Mammary epithelial cell (primary cell): ENCODE measurements at places on chromosomes 2 and 18. TPM values are rescaled to one million over a fixed set of nuclear protein-coding genes. Genes with fewer than 3 reads are reported as not detected.

GRCh38 chr2:187842978-187843847 is 289.0 kb upstream of the TFPI start:
- peak; percentile 35 for DNase-seq

- DNase-seq = no peak
These were observed 180.4 kb downstream of the MCFD2 start for GRCh38 chr2:46735108-46735691.

DNA sequence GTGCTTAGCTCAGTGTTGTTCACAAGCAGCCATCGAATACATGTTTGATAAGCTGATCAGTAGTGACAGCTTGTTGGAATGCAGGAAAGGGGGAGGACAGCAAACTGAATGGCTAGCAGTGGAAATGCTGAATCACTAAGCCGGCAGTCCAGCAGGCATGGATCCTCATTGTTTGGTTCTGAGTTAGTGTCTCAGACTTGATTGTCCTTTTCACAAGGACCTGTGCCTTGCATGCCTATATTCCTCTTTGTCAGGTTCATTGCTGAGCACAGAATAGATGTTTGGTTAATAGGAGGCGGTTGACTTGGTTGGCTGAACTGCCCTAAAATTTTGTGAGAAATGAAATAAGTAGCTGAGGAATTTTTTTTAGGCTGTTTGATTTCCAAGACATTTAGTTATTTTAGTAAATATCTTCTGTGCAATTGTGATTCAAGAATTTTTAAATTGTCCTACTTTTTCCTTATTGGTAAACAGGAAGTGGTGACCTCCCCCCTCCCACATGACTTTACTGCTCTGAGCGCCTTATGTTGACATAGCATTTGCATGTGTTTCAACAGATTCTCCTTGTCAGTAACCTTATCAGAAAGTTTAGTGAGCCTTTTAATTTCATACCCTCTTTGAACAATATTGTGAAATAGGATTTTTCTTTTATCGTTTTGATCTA is 21.4 kb upstream of the STON1 start:
- no peak for DNase-seq

The CIB4 gene
- total RNA-seq = not detected

- DNase-seq = no peak
These were observed 695.1 kb downstream of the PLCL1 start for GRCh38 chr2:198499539-198499938.

GRCh38 chr18:49569724-49570123 is 7.9 kb downstream of the LIPG start:
- DNase-seq = peak; percentile 46

GRCh38 chr2:58010599-58010998 is 36.0 kb upstream of the VRK2 start:
- no peak for DNase-seq

The CAVIN2 gene
- 3.2 and 9.4 TPM in 2 replicates for total RNA-seq

- DNase-seq = no peak
These were observed 44.7 kb downstream of the WIPF1 start for GRCh38 chr2:174552880-174553279.

DNA sequence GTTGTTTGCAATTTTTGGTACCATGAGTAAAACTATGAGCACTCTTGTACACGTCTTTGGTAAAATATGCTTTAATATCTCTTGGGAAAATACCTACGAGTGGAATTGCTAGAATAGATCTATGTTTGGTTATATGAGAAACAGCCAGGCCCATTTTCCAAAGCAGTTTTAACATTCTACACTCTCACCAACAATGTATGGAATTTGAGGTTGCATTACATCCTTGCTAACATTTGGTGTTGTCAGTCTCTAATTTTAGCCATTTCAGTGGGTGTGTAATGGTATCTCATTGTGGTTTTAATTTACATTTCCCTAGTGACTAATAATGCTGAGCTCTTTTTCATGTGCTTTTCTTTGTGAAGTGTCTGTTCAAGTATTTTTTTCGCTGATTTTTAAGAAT is 118.9 kb upstream of the TCF4 start:
- DNase-seq = peak; percentile 69

DNA sequence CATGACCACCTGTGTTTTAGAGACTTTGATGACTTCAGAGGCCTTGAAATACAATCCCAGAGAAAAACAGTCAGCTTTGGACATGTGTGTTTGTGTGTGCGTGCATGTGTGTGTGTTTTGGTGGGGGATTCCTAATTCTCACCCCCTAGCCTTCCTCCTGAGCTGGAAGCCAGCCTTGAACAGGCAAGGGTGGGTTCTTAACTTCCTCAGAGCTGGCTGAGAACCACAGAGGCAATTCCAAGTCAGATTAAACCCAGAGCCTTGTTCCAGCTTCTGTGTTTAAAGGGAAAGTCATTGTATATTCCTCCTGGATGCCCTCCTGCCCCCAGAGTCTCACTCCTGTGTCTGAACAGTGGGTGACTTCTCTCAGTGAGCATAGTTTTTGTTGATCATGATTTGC is 45.2 kb upstream of the MGAT4A start:
- DNase-seq = no peak

The DCDC2C gene
- not detected for total RNA-seq

The SPDYA gene
- 1.2 and 2.0 TPM in 2 replicates for total RNA-seq
